SK-N-MC (cell line): ENCODE measurements at places on chromosomes 3 and 15.

DNA sequence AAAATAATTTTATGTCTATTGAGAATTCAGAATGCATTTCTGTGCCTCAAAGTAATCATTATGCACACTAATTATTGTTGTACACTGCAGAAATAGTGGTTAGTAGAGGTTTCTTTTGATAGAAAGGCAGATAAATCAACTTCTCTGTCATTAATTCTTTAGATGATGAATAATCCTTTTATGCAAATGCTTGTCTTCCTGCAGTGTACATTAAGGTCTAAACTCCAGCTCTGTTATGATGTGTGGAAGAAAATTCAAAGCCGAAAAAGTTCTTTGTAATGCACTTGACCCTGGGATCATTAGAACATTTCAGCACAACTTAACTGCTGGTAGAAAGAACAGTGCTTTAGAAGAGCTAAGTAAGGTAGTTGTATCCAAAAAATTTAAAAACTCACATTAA lies 353.0 kb downstream of the NLGN1 start:
- DNase-seq = no peak

DNA sequence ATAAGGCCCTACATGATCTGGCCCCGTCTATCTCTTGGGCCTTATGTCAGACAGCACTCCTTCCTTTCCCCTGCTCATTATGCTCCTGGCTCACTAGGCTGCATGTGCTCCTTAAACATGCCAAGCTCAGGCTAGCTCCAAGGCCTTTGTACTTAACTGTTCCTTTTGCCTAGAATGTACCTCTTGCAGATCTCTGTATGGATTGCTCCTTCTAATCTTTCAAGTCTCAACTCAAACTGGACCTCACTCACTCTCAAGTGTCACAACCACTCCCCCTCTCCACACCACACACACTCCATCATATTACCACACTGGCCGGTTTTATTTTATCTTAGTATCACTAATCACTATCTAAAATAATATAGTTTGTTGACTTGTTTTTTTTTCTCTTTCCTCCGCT lies 36.4 kb downstream of the ZMAT3 start:
- DNase-seq = no peak

GRCh38 chr3:12454076-12454815 lies 30.0 kb upstream of the TSEN2 start:
- DNase-seq = no peak

DNA sequence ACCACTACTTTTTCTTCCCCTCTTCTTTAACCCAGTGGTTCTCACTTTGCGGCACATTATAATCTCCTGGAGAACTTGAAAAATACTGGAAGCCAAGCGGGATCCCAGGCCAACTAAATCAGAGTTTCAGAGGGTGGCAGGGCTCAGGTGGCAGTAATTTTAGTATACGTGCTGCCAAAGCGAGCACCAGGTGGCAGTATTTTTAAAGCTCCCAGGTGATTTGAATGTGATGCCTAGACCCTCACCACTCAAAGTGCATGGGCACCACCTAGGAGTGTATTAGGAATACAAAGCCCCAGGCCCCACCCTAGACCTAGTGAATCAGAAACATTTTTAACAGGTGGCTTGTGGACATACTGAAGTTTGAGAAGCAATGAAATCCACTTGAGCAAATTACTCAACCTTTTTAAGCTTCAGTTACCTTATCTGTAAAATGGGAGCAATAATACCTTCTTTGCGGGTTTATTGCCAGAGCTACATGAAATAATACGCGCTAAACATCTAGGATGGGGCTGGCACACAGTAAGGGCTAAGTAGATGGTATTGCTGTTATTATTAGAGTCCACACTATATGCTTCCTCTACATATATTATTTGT lies 8.3 kb downstream of the B3GALNT1 start:
- no peak for DNase-seq

GRCh38 chr3:14822670-14823390 lies 4.1 kb downstream of the FGD5 start:
- no peak for DNase-seq

- no peak for DNase-seq
Measured at GRCh38 chr3:29363110-29363509, 82.2 kb downstream of the RBMS3 start.

GRCh38 chr3:4501437-4501836 lies 8.3 kb downstream of the ITPR1 start:
- DNase-seq = no peak

DNA sequence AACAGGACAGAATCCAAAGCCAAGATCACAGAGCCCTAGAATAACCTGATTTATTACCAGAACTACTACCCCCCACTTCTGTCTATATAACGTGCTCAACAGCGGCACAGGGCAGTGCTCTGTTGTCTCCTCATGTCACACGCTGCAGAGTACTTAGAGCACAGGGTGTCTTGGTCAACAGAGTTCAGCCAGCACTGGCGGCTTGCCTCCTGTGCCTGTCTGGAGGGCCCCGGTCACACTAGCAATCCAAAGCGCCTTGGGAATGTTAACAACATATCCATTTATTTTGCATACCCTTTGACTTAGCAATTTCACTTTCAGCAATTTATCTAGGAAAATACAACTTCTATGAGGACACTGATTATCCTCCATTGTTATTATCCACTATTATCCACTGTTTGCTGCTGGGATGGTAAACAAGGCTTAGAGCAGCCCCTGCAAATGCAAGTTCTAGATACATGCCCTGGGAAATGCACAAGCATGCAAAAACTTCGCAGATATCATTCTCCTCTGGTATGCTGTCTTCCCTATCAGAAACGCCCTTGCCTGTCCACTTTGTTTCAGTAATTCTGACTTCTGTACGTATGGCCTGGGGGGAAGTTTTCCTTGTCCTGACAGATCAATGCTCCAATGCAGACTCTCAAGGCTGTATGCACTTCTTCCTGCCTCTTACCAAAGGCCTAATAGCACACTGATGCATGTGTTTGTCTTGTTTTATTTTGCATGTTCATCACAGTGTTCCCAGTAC lies 86.2 kb upstream of the OCA2 start:
- no peak for DNase-seq

GRCh38 chr3:182597621-182598041 lies 195.7 kb upstream of the ATP11B start:
- no peak for DNase-seq

DNA sequence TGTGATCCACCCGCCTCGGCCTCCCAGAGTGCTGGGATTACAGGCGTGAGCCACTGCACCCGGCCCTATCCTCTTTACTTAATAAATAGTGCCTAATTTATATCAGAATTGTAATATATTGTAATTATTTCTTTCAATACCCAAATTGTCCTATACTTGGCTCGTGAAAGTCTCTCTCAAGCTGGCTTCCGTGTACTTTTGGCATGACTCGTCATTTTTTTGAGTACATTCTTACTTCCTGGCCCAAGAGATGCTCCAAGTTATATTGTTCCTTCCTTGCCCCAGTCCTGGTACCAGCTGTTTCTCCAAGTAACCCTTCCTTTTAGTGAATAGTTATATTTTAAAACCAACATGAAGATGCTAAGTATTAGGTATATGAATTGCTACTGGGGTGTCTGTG lies 366.7 kb downstream of the LSAMP start:
- DNase-seq = no peak

GRCh38 chr3:117898722-117899522 lies 1135.7 kb downstream of the IGSF11 start:
- DNase-seq = no peak

DNA sequence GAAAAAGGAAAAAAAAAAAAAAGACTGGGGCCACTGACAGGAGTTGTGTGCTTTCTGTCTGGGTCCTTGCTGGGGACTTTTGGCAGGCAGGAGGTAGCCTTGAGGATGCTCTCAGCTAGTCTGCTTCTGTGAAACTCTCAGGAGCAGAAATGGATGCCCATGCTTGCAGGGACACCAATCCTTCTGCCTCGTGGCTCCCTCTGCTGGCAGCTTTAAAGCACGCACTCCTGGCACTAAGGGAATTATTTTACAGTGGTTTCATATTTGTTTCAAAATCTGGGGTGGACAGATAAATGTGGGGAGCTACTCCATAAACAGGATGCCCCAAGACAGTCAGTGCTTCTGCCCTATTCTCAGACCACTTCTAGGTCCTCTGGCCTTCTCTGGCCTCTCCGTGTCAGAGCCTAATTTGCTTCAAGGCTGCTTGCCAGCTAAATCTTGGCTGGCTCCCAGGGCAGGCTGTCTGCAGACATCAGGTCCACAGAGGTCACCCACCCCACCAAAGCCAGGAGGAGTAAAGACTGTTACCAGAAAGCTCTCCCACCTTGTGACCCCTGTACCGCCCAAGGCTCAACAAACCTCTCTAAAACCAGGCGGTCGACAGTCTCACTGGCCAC lies 17.1 kb downstream of the TRAIP start:
- peak; percentile 35 for DNase-seq

- DNase-seq = no peak
Measured at GRCh38 chr15:100241572-100242482, 99.9 kb downstream of the ADAMTS17 start.

- DNase-seq = no peak
Measured at GRCh38 chr3:171176244-171176933, 149.9 kb upstream of the SLC2A2 start.

DNA sequence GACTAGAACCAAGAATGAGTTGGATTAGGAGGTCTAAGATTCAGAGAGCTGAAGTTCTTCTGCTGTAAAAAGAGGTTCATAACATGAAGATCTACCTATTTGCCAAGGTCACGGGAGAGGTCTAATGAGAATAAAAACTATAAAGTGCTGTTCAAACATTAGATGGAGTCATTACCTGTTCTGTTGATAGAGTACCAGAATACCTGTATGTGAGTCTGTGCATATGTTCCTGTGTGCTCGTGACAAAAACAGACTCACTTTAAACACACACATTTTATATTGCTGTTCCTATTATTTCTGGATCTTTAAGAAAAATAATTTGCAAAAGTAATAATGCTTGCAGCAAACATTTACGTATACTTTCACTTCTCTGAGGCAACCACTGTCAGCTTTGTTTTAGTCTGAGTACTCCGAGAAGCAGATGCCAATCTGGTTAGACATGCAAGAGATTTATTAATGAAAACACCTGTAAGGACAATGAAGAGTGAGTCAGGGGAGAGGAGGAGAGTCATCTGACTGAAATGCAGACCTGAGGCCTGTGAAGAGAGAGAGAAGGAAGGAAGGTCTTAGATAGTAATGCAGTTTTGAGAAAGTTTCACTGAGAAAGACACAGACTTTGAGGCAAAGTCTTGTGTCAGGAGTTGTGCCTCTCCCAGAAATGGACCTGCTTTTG lies 221.2 kb downstream of the SQOR start:
- DNase-seq = no peak

DNA sequence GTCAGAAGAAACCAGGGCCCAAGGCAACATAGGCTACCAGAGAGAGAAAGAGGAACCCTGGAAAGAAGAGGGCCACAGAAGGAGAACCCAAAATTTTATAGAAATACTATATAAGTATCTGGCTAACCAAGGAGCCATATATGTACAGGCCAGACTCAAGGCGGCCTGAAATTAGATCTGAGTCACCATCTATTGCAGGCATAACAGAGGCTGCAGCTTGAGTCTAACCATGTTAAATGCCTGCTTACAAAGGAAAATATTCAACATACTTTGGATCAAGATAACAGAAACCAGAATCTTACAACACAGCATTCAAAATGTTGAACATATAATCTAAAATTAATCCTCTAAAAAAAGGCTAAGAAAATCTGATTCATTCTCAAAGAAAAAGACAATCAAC lies 23.1 kb downstream of the IGSF11 start:
- no peak for DNase-seq
